ENCODE measurements at places on chromosomes 7 and 10.

GRCh38 chr7:31051598-31052486 is at the start of gene ADCYAP1R1:
Gene ADCYAP1R1 (plus strand): TSS chr7:31052308. CDS start chr7:31063265, 10,957 bp downstream.
- no peak for DNase-seq

GRCh38 chr7:21137640-21138039 is 290.2 kb upstream of the SP4 start:
- no peak for DNase-seq

- DNase-seq, result no peak
Measured at GRCh38 chr7:158015403-158016179, 572.0 kb downstream of the PTPRN2 start.

DNA sequence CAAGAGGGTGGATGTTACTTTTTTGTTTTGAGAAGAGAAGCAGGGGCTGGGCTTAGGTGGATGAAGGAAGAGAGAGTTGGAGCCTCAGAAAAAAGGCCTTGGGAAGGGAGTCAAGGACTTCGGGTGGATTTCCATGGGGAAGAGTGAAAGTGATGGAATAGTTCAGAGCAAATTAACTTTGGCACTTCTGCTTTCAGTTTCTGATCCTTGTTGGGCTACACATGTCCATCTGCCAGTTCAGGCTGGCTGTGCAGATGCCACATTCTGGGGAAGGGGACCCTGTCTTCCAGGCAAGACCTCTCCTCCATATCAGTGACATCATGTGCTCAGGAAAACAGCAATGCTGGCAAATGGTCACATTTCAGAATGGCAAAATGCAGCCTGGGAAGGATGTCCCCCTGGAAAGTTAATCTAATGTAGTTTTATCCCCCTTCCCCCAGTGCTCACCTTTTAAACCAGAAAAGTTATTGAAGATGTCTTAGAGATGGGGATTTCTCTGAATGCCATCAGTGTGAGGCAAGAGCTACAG is 86.0 kb downstream of the WDFY4 start:
- no peak for DNase-seq

DNA sequence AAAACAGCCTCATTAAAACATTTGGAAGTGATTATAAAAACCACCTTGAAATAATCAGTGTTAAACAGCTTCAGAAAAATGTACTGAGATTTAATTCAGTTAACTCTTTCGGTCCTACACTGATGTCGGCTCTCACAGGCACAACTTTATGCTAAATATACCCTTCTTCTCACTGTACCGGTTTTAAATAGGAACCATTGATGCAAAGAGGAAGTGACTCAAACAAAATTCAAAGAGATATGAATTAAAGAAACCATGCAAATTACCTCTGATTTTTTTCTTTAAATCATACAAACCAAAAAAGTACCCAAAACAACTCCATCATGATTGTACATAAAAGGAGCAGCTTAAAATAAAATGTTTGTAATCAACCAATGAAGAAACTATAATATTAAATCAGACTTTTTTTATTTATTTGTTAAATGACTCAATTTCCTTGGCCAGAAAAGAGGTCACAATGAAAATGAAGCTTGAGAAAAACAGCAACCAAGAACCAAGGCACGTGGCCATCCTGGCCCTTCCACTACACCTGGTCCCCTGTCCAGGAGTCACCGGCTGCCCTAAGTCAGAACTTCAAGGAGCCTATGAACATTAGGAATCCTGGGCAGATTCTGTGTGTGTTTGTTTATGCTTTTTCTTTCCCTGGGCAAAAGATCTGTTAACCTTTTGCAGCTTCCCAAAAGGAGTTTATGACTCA is 73.0 kb upstream of the CABCOCO1 start:
- no peak for DNase-seq

Measured in activated naive CD4-positive, alpha-beta T cell treated with anti-CD3 and anti-CD28 coated beads, Interleukin-2, amount 10 ng/mL, durations not matched to agents 7 days and 5 days (primary cell).